ENCODE measurements at places on chromosomes 11 and 22.

DNA sequence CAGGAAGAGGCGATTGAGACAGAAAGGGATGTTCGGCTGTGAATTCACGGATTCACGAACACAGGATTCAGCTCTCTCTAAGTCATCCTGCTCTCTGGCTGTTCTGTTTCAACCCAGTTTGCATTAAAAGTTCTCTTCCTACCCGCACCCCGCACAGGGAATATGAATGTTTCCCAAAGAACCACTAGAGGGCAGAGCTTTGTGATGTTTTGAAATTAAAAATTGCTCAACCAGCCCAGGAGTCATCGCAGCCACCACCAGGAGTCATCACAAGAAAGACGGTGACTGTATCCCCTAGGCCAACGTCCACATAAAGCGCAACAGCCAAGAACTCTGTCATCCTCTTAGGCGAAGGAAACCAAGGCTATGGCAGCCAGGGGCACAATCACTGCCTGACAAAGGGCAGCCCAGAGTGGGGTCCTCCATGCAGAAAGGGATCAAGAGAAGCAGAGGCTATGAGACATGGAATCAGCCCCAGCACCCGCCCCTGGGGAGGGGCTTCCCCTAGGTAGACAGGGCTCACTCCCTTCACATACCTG, 122.4 kb downstream of the WT1 start:
- no peak for DNase-seq

DNA sequence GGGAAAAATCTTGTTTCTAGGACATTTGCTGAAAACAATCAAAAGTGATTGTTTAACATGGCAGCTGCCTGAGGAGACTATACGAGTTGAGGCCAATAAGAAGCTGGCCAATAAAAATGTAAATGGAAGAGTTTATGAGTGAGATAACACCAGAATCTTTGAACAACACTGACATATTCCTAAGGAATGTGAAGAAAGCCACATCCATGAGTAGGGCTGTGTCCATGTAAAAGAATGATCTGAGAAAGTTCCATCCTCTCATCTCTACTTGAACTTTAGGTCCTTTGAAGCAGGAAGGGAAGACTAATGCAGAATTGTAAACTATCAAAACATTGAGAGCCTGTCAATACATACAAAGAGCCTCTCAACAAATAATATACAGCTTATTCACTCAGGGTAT, 6.9 kb upstream of the CHORDC1 start:
- no peak for DNase-seq

- DNase-seq: no peak
Measured at GRCh38 chr11:13596611-13597326, 71.7 kb upstream of the FAR1 start.

DNA sequence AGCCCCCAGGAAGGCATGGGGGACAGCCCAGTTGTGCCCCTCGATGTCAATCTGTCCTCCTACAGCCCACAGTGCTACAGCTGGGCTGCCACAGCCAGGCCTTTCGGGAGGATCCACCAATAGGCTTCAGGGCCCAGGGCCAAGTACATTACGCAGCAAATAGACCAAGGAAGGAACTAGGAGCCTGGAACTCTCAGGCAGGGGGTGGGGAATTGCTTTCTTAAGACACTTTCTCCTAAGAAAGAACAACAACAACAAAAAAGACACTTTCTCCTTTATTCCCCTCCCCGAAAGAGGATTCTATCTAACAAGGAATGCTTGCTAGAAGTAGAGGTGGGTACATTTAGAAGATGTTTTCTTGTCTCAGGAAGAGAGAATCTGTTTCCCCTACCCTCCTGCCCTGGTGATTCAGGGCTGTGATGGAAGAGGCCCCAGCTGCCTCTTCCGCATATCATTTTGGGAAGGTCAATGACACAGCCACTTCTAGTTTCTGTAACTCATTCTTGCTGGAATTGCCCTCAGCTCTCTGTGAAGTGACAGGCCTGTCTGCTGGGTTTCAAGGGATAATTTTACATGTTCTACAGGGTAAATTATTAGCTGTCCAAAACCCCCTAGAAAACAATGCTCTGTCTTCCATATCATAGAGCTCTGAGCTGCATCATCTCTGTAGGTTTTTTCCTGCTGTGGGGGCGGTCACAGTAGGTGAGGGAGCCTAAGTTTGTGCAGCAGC, 6.0 kb upstream of the MALAT1 start:
- DNase-seq: no peak

GRCh38 chr11:48001438-48002021, 21.2 kb downstream of the PTPRJ start:
- no peak for DNase-seq

GRCh38 chr11:100297516-100297915, 389.6 kb upstream of the ARHGAP42 start:
- DNase-seq: no peak

GRCh38 chr11:95247127-95247684, 16.2 kb upstream of the SESN3 start:
- DNase-seq: no peak

DNA sequence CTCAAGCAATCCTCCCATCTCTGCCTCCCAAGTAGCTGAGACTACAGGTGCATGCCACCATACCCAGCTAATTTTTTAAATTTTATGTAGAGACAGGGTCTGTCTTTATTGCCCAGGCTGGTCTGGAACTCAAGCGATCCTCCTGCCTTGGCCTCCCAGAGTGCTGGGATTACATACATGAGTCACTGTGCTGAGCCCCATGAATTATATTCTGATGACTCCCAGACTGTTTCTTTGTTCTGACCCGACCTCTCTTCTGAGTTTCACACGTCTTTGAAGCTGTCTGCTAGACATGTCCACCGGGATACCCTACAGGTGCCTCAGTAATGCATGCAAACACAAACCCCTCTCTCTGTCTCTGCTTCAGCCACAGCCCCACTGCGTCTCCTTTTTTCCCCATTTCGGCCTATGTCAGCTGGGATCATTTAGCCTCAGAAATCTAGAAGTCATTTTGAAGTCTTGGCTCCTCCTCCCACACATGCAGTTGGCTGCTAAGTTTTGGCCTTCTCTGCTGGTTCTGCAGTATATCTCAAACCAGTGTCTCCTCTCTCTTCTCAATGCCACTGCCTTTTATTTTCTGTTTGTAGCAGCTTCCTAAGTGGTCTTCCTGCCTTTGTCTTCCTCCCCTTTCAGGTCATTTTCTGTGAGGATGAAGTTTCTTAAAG, 4.8 kb downstream of the VPS26B start:
- DNase-seq: no peak

DNA sequence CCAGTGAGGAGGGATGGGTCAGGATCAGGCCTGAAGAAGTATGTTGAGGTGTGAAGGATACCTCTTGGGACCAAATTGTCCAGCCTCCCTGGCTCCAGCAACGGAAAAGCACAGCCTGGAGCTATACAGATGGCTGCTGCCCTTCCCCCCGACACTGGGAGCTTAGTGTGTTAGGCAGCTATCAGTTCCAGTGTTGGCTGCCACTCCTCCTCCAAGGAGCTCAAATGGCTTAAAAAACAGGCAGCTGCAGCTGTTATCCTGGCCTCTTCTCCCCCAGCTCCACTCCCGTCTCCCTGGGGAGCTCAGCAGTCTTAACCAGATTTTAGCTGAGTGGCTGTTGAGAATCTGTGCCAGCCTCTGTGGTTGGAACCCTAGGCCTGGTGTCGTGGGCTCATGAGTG, 225.0 kb downstream of the JRKL start:
- no peak for DNase-seq

- no peak for DNase-seq
Measured at GRCh38 chr11:111461460-111462235, 50.5 kb downstream of the BTG4 start.

GRCh38 chr11:1839924-1840779, 1.4 kb downstream of the TNNI2 start:
- no peak for DNase-seq

DNA sequence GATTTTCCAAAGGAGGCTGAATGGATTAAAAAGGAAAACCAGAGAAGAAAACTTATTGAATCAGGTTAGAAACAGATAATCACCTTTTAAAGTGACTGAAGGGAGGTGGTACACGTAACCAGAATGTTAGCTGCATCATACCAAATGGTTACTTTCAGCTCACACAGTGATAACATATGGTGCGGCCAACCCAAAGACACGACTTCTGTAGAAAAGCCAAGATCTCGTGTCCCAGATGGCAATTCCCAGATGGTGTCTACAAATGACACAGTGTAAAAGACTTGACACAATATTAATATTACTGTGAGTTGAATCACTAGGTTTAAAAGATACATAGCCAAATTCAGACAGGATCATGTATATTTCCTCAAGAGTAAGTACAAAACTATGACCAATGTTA, 5.2 kb downstream of the PPP2R1B start:
- DNase-seq: no peak

DNA sequence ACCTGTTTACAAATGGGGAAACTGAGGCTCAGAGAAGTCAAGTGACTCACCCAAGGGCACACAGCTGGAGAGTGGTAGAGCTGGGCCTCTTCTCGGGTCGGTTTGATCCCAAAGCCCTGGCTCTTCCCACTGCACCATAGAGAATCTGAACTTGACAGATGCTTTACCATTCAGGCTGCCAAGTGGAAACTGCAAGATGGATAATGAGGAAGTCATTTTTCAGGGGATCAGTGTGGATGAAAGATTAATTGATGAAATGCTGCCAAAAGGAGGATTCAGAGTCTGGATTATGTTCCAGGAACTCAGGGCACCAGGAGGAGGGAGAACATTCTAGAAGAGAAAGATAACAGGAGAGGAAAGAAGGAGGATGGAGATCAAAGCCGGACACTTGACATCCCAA, 185.9 kb upstream of the ZBED5 start:
- no peak for DNase-seq

- DNase-seq: no peak
Measured at GRCh38 chr11:120025606-120026335, 112.1 kb downstream of the TRIM29 start.

GRCh38 chr11:76030968-76031590, 175.2 kb downstream of the WNT11 start:
- DNase-seq: no peak

GRCh38 chr11:34356576-34356912, 1.3 kb downstream of the ABTB2 start:
- DNase-seq: no peak

DNA sequence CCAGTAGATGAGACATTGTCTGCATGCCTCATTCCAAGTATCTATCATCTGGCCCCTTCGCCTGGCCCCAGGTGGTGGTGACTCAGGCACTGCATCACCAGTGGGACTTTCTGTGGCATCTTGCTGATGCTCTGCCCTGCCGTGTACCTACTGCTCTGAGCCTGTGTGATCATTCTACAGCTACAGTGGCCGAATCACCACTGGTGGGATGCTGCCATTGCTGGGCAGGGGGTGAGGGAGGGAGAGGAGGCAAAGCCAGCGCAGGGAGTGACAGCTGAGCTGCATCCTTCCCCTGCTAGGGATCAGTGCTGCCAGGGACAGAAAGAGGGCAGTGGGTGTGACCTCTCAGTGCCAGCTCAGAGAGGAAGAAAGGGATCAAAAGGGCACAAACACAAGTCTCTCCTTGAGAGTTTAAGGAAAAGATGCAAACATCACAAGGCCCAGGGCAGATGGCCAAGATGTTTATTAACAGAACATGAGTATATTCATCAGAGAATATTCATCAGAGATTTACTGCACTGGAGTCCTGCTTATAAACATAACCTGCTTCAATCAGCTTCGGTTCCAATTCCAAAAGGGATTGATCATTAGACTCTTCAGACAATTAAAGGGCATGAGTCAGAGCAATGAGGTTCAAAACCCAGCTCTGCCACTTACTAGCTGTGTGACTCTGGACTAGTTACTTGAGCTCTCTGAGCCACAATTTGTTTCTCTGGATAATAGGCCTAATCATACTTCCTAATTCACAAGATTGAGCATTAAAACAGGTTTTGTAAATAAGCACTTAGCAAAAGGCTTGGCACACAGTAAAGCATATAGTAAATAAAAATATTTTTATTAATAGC, 109.8 kb downstream of the NAT10 start:
- no peak for DNase-seq

DNA sequence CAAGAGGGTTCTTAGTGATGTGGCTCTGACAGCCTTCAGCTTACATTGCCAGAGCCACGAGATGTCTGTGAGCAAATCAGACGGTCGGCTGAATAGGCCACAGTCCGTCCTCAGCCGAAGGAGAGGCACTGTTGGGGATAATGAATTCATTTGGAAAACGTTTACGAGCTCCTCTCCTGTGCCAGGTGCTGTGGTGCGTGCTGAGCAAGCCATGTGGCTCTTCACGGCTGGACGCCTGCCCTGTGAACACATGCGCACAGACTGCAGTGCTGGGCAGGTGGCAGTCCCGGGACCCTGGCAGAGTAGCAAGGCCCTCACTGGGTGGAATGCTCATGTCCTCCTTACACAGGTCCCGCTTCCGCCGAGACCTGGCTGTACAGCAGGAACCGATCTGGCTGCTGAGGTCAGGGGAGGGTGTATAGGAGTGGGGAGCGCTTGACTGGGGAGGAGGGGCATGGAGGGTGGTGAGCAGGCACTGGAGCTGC, 6.8 kb downstream of the TBC1D22A start:
- no peak for DNase-seq

- no peak for DNase-seq
Measured at GRCh38 chr11:17747131-17747955, 12.8 kb downstream of the KCNC1 start.

- no peak for DNase-seq
Measured at GRCh38 chr11:69087811-69088210, 39.1 kb downstream of the TPCN2 start.

DNA sequence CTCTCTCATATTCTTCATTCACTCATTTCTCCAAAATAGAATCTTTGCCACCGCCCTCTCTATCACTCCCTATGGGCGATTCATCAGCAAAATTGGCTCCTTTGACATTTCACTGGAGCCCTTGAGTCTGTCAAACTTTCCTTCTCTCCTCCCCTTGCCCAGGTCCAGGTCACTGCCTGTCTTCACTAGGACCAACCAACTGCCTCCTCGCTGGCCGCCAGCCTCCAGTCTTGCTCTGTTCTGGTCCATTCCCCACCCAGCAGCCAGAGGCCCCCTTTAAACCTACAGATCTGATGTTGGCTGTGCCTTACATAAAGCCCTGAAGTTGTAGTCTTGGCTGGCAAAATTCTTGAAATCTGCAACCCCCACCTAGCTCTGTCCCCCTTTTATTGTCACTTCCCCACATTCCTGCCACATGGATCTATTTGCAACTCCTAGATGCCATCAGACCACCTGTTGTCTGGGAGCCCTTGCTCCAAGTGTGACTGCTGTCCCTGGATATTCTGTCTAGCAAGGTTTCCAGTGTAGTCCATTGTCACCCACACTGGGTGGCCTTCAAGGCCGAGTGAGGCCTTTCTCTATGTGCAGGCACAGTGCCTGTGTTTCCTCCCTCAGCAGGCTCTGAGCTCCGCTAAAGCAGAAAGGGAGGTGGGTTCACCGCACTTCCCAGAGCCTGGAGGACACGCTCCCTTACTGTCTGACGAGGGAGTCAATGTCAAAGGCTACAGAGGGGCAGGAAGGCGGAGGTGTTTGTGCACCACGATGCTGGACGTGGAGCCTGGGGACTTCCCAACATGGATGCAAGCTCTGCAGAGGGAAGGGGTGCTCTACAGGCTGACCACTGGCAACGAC, 25.5 kb downstream of the MYEOV start:
- no peak for DNase-seq

- no peak for DNase-seq
Measured at GRCh38 chr22:19611590-19611989, 87.4 kb upstream of the CLDN5 start.

GRCh38 chr22:42933485-42934091, 76.5 kb upstream of the ARFGAP3 start:
- peak; percentile 24 for DNase-seq

GRCh38 chr11:62737196-62737595, 8.9 kb downstream of the TTC9C start:
- DNase-seq: no peak

GRCh38 chr11:19079643-19080440, 19.3 kb upstream of the MRGPRX2 start:
- no peak for DNase-seq

- no peak for DNase-seq
Measured at GRCh38 chr11:65886826-65887722, 1.2 kb downstream of the FIBP start.

Data from right renal pelvis (tissue), 4 donors.